ENCODE measurements at places on chromosomes 5 and 9.

DNA sequence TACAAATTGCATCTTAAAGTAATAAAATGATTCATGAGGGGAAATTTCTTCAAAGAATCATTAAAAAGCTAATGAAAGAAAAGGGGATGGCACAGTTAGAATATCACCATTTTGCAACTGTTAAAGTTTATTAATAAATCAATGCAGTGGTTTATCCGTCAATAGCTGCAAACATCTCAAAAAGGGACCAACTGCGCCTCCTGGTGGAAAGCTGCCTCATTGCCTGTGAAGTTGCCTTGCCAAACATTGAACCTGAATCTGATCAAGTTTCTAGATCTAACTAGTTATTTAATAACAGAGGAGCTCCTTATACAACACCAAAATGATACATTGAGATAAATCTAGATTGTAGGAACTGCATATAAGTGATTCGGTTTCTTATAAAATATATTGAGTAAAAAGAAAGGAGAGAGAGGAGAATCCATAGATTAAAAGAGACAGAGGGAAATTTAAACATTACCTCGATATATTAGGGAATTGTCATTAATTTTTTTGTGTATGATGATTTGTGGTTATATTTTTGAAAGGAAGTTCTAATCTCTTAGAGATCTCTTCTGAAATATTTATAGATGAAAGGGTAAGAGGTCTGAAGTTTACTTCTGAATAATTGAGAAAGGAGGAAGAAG is 6.9 kb upstream of the NDUFB6 start:
- peak; percentile 79 for DNase-seq

- no peak for DNase-seq
Observed at GRCh38 chr9:36764364-36765076, 191.8 kb downstream of the MELK start.

DNA sequence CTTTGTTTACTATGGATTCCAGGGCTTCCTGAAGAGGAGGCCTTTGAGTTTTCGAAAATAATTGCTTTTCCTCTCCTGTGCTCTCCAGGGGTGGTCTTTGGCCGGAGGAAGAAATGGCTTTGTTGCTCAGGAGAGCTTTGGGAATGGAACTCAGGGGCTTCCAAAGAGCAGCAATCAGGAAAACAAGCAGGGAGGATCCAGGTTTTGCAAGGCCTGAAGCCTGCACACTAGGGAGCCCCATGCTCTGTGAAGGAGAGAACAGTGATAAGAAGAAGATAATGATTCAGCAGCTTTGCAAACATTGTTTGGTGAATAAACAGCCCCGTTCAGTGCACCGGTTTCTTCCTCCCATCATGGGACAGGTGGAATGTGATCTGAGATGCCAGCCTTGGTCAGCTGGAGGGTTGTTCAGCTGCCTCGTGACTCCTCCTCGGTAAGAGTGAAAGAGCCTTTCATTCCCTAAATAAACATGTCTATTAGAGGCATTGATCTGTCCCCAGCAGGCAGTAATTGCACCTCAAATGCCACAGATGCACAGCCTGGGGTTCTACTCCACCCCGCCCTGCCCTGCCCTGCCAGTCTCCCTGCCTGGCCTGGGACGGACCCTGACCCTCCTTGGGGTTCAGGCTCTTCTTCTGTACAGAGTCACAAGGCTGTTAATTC is 11.5 kb upstream of the ALDH1B1 start:
- DNase-seq = no peak

DNA sequence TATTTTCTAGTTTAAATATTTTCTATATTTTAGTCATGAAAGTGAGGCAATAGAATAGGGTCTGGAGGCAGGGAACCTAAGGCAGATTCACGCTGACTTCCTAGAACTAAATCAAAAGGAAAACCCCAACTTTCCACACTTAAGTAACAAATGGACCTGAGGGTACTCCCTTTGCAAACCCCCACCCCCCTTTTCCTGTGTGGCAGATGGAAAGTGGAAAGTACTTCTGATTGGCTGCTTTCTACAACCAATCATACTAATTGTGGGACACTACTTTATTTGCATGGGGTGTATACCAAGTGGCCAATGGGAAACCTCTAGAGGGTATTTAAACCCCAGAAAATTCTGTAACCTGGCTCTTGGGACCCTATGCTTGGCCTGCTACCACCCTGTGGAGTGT is 4.8 kb upstream of the CENPH start:
- no peak for DNase-seq

GRCh38 chr5:166994226-166994625 is 1297.2 kb upstream of the WWC1 start:
- DNase-seq = no peak

DNA sequence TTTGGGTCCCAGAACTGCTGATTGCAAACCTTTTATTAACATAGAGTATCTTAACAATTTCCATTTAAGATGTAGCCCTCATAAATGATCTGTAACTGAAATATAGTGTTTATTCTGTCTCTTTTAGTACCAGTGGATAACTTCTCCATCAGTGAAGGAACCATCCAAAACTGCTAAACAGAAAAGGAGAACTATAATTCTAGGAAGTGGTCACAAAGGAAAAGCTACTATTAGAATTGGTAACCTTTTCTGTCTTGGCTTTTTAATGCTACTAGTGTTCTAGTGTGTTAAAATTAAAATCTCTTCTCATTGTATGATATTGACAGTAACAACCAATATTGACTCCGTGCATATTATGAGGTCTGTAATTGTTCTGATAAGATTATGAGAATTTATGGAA is 12.8 kb downstream of the CEP78 start:
- DNase-seq = no peak

- no peak for DNase-seq
Observed at GRCh38 chr5:135869276-135869675, 26.4 kb downstream of the IL9 start.

GRCh38 chr5:135482381-135482933 is 30.3 kb upstream of the TIFAB start:
- DNase-seq = no peak

DNA sequence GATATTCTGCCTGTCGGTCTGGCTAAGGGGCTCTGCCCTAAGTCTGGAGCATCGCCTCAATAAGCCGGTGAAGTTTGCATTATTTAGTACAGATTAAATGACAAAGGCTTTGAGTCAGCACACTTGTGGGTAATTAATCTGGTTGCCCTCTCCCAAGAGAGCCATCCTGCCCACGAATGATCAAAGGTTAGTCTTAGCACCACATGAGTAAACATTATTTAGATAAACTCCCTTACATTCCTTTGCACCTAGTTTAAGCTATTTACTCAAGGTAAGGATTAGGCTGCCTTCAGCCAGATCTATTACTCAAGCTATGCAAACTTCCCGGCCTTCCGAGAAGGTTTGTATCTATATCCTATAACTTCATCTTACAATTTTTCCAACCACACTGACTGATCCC is 572.1 kb downstream of the CHSY3 start:
- DNase-seq = no peak

DNA sequence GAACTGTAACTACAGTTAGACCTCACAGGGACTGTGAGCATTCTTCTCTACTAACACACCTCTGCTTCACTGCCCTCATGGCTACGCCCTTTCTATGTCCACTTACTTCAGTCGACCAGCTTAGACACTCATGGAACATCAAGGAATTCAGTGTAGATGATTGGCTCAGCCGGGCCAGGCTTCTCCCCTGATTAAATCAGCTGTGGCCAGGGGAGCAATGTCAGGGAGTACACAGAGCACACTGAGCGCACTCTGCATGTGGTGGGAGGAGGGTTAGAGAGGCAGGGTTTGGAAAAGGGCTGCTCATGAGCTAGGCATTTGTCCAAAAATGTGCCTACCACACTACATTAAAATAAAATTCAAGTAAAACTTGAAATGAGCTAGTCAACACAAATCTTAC is 400.5 kb downstream of the ARRDC3 start:
- no peak for DNase-seq

DNA sequence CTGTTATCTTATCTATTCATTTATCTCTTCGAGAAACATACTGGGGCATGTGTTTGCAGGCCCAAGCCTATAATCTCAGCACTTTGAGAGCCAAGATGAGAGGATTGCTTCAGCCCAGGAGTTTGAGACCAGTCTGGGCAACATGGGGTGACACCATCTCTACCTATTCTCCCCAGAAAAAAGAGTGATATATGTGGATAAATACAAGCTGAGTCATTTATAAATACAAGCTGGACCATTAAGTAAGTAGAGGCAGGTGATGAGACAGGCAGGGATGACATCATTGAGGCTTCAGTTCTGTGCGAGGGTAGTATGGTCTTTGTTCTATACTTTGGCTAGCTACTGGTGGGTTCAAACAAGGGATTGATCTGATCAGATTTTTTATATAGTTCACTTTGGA is 25.6 kb downstream of the PBX3 start:
- no peak for DNase-seq

- no peak for DNase-seq
Observed at GRCh38 chr5:179615203-179615602, 8.3 kb downstream of the HNRNPH1 start.

GRCh38 chr5:32279786-32280185 is 33.0 kb downstream of the MTMR12 start:
- no peak for DNase-seq

- no peak for DNase-seq
Observed at GRCh38 chr5:3615217-3615616, 19.6 kb downstream of the IRX1 start.

DNA sequence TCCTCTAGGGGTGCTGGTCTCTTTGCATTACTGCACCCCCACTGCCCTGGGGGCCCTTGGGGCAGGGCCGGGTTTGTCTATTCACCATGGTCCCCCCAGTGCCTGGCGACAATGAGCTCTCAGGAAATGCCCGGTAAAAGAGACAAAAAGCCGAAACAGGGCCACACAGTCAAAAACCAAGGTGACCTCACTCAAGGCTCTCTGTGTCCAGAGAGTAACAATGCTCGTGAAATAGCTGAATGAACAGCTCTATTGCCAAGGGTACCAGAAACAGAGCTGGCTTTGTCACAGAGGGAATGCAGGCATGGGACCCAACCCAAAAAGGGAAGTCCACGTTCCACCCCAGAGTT is 16.0 kb downstream of the SH3PXD2B start:
- DNase-seq = no peak

Measured in activated CD4-positive, alpha-beta T cell treated with anti-CD3 and anti-CD28 coated beads, Interleukin-2, Interleukin-6, amounts not matched to agents 100 ng/mL and 50 ng/mL, durations not matched to agents 16 hours and 8 hours (primary cell).